ENCODE measurements at places on chromosomes 2 and 18. TPM values are rescaled to one million over a fixed set of nuclear protein-coding genes. Genes with fewer than 3 reads are reported as not detected.

The KATNAL2 gene
- total RNA-seq: 1.2 TPM

The TWIST2 gene
- 23.1 TPM for total RNA-seq

The GALR1 gene
- total RNA-seq: not detected

The IL18R1 gene
- 2.1 TPM for total RNA-seq

The QPCT gene
- 9.7 TPM for total RNA-seq

The PJVK gene
- total RNA-seq: 0.53 TPM

The WDFY1 gene
- 41.1 TPM for total RNA-seq

The WDR54 gene
- 64.7 TPM for total RNA-seq

The DAPL1 gene
- total RNA-seq: 6.3 TPM

The DNER gene
- 4.6 TPM for total RNA-seq
